HepG2 (cell line): ENCODE measurements at places on chromosomes 3 and 15. TPM values are rescaled to one million over a fixed set of nuclear protein-coding genes. Genes with fewer than 3 reads are reported as not detected.

MORC1 gene
- total RNA-seq: not detected in 2 replicates

CYP1A2 gene
- not detected in 2 replicates for total RNA-seq

C3orf80 gene
- 0.04 TPM in 1 of 2 replicates, not detected in the other for total RNA-seq

NSUN3 gene
- 10.6 and 12.4 TPM in 2 replicates for total RNA-seq

CHST13 gene
- total RNA-seq: 16.1 and 43.1 TPM in 2 replicates

FSIP1 gene
- total RNA-seq: 0.11 and 0.18 TPM in 2 replicates

P4HTM gene
- not detected in 2 replicates for total RNA-seq

LRTM1 gene
- not detected in 2 replicates for total RNA-seq

CPNE9 gene
- total RNA-seq: not detected in 2 replicates

RYR3 gene
- total RNA-seq: not detected in 2 replicates

RGMA gene
- not detected in 2 replicates for total RNA-seq

CLDN18 gene
- total RNA-seq: not detected in 2 replicates

ARHGAP31 gene
- total RNA-seq: not detected in 2 replicates

C15orf62 gene
- total RNA-seq: 0.34 and 0.51 TPM in 2 replicates

ULK4 gene
- 9.0 and 11.8 TPM in 2 replicates for total RNA-seq

HESX1 gene
- total RNA-seq: 0.75 and 0.97 TPM in 2 replicates

MUSTN1 gene
- total RNA-seq: 1.3 and 1.4 TPM in 2 replicates

BMF gene
- total RNA-seq: 5.4 and 8.7 TPM in 2 replicates

RETNLB gene
- not detected in 2 replicates for total RNA-seq

HIGD1A gene
- 253 and 379 TPM in 2 replicates for total RNA-seq

TPRG1 gene
- not detected in 2 replicates for total RNA-seq

TMEM40 gene
- not detected in 2 replicates for total RNA-seq

SLC24A5 gene
- not detected in 2 replicates for total RNA-seq

PATL2 gene
- total RNA-seq: 0.15 TPM in 1 of 2 replicates, not detected in the other

IQCF5 gene
- not detected in 2 replicates for total RNA-seq

GPR27 gene
- total RNA-seq: not detected in 2 replicates

PCBP4 gene
- 32.5 and 36.8 TPM in 2 replicates for total RNA-seq

MYD88 gene
- 7.6 and 14.5 TPM in 2 replicates for total RNA-seq

RARRES1 gene
- not detected in 2 replicates for total RNA-seq

ACSBG1 gene
- 0.35 and 0.97 TPM in 2 replicates for total RNA-seq

SPESP1 gene
- not detected in 2 replicates for total RNA-seq

SEMA3F gene
- total RNA-seq: 3.6 and 7.6 TPM in 2 replicates
